Upper lobe of left lung (tissue), 6 donors: ENCODE measurements at places on chromosomes 3 and 15. TPM values are rescaled to one million over a fixed set of nuclear protein-coding genes. Genes with fewer than 3 reads are reported as not detected.

GRCh38 chr15:71639471-71639870 lies 170.9 kb upstream of the NR2E3 start:
- no peak for DNase-seq

DNA sequence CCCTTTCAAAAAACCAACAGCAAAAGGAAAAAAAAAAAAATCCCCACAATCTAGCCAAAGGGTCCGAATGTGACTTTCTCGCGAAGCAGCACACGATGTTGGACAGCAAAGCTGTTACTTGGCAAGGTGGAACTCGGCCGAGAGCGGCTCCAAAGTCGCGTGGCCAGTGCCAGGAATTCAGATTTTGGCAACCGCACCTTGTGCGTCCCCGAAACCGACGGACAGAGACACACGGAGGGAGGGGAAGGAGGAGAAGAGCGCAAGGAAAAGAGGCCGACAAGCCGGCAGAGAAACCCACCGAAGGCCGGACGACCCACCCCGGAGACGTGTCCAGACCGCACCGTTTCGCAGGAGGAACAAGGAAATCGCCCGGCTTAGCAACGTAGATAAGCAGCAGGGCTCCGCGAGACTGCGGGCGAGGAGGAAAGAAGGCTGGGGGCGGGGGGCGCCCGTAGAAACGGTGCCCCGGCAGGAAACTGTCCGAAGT lies 517.3 kb downstream of the MECOM start:
- peak; percentile 53 for DNase-seq

GRCh38 chr15:51262463-51262862 lies 75.9 kb downstream of the CYP19A1 start:
- no peak for DNase-seq

DNA sequence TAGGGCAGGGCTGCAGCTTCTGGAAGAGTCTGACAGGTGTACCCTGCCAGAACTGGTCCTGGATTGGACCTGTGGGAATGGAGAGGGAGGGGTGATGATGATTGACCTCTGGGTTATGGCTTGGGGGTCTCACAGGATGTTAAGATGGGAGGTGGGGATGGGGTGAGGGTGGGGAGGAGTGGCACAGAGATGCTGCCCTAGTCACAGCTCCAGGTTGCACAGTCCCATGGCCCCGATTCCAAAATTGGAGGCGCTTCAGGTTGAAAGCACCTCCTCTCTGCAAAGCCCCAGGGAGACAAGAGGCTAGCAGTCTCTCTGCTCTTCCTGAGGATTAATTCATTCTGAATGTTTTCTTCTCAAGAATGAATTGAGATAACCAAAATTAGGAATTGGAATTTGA lies 101.4 kb downstream of the FAM43A start:
- DNase-seq = no peak

The SLC33A1 gene
- total RNA-seq = 12.6 TPM
